ENCODE measurements at places on chromosomes 12 and 14.

DNA sequence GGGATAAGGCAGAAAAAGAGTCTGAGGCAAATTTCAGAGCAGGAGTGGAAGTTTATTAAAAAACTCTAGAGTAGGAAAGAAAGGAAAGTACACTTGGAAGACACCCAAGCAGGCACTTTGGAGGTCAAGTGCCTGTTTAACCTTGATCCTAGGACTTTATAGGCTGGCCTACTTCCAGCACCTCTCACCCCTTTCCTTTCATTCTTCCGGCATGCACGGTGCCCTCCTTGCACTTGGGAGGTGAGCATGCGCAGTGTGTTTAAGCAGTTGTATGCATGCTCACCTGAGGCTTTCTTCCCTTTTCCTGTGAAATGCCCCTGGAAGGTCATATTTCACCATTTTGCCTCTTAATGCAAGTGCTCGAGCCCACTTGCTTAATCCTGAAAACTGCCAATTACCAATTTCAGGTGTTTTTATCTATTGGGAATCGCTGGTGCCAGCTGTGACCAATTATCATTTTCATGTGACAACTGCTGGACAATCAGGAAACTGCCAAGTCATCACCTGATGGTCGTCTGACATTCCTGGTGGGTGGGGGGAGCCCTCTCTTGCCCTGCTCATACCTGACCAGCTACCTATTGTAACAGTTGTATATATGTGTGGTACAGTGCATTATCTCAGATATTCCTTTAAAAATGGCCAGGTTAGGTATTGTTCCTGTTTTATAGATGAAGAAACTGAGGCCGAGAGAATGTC is 53.5 kb downstream of the SUDS3 start:
- no peak for DNase-seq

DNA sequence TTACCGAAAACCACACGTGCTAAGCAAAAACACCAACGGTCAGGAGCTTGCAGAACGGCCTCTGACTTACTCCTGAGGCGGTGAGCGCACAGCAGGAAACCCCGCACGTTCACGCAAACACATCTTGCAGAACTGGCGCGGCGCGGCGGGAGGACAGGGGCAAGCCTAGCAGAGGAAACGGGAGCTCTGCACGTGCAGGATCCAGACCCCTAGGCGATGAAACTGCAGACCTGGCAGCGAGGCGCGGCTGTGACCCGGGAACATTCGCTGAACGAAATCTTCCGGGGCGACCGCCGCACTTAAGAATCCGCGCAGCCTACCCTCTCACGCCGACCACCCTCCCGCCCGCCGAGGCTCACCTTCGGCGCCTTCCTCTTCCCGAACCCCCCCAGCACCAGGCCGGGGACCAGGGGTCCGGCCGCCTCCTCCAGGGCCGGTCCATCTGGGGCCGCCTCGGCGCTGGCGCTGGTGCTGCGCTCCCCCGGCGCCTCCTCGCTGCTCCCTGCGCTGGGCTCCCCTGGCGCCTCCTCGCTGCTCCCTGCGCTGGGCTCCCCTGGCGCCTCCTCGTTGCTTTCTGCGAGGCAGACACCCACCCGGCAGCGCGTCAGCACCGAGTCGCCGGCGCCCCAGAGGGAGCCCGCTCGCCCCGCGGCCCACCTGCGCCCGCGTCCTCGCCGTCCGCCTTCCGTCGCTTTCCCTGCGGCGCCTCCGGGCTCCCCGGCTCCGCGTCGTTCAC is 615 bp downstream of the DDX51 start:
- DNase-seq: no peak

GRCh38 chr12:114678028-114678427 is 5.9 kb downstream of the TBX3 start:
- peak; percentile 12 for DNase-seq

GRCh38 chr14:28468191-28469151 is 298.1 kb upstream of the FOXG1 start:
- peak; percentile 25 for DNase-seq

DNA sequence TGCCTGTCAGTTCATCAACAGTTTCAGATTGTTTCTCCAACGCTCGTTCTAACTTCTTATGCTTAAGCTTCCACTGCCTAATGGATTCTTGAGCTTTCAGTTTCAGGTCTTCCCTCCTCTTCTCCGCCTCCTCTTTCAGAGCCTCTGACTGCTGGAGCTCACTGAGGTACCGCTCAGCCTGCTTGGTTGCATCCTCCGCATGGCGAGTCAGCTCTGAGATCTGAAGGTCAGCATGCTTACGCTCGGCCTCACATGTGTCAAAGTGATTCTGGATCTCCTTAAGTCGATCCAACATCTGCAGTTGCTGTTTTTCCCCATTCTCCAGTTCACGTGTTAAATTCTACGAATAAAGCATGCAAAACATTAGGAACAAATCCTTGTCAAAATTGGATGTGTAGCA is 148.8 kb downstream of the CEP128 start:
- DNase-seq: no peak

GRCh38 chr12:14213542-14213941 is 151.9 kb upstream of the ATF7IP start:
- peak; percentile 58 for DNase-seq

- DNase-seq: peak; percentile 68
Observed at GRCh38 chr14:31884776-31885379, 192.2 kb upstream of the ARHGAP5 start.

All from M059J (cell line).